ENCODE measurements at places on chromosomes 6 and 20.

- no peak for DNase-seq
Measured at GRCh38 chr20:39640147-39640546, 678.0 kb downstream of the DHX35 start.

GRCh38 chr20:57944988-57945387 lies 235.2 kb upstream of the PMEPA1 start:
- DNase-seq: no peak

DNA sequence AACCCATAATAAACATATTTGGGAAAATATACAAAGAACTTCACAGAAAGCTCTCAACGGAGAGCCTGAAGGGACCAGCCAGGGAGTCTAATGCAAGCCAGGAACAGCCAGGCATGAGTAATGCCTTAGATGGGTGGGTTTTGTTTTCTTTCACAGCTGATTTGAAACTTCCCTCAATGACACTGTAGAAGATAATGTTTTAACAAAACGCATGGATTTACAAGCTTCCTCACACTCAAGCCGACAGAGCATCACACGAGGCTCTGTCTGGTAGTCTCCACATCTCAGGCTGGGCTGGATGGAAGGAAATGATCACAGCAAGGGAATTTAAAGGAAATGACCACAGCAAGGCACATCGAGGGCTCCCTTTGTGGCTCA lies 113.9 kb downstream of the GMPR start:
- no peak for DNase-seq

DNA sequence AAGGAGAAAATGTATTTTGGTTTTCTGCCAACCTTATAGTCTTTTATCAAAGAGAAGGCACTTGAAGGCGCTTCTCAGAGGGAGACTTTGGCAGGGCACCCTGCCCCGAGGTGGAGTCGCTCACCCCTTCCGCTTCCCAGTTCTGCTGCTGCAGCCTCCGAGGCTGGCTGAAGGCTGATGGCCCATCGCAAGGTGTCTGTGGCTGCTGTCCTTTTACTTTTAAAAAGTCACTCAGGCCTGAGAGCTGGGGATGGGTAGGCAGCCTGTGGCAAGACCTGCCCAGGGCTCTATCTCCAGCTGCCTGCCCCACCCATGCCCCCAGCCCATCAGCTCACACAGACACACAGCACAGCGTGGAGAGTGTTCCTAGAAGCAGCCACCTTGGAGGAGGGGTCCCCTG lies 206.6 kb upstream of the CST7 start:
- DNase-seq: no peak

All from MG63 (cell line).